ENCODE measurements at places on chromosomes 3 and 15.

DNA sequence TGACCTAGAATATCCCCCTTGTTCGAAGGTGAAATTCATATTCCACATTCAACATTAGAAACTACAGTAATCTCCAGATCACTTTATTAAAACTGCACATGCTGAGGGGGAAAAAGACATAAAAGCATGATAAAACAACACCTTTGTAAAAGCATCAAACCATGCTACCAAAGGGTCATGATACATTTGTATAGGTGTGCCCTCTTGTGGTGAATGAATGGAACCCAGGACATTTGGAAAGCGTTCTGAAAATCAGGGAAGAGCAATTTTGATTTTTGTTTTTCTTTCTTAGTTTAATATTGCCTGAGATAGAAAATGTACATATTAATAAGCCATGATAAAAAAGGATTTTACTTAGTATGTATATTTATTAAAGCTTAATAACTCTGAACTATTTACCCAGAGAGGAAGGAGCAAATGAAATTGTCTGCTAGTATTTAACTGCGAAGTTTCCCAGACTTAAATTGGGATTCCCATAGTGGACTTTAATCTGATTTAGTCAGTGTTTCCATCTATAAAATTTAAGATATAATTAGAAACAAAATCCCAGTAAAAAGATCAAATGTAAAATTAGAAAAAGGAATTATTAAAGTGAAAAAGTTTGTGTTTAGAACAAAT is 105.8 kb upstream of the ARL6 start:
- DNase-seq, result no peak

DNA sequence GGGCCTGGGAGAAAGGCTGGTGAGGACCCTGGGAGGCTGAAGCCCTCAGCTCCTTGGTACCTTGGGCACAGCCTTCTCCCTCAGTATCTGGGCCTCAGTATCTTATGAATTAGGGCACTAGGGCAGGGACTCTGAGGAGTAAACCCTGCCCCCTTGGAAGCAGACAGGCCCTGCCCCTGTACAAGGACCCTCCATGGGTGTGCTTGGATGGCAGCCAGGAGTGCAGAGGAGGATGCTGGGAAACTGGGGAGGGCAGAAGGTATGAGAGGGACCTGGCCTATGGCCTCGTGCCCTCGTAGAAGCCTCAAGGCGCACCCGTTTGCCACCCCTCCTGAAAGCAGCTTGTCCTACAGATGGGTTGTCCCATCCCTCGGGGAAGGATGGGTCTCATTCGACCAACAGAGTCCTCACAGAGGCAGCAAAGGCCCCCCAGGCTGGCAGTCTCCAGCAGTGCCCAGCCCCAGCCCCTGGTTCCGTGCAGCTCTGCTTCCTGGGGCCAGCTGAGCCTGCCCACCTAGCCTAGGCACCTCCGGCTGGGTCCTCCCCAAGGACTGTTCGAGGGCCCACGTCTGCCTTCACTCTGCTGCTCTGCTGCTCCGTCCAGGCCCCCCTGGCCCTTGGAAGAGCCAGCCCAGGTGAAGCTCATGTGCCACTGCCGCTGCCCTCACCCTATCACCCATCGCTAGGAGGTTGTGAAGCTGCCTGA is 15.3 kb upstream of the SEMA3F start:
- no peak for DNase-seq

DNA sequence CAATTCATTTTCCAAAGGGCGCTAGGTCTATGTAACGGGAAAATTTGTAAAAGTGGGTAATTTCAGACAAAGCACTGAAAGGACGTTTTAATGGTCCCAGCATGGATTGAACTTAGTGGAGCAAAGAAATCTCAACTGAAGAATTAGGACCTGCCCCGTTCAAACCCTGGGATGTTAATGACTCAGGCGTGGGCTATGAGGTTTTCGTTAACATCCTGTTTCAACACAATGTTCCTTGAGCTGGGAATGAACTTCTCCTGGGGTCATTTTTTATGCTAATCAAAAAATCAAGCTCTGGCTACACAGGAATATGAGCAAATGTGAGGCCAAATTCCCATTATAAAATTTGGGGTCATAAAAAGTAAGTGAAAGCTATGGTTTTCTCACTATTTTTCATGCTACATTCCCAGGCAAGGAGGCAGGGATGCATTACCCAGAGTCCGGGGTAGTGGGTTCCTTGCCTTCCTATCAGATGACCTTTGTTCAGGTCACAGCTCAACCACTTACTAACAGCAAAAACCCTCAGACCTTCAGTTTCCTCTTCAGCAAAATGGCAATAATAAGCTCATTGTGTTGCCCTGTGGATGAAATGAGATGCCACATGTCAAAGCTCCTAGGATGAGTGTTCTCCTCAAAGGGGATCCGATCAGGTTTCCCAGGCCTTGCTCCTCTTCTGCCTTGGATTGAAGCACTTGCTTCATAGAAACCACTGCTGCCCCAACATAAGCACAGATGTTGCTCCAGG is 271.4 kb downstream of the ARRDC4 start:
- DNase-seq, result no peak

DNA sequence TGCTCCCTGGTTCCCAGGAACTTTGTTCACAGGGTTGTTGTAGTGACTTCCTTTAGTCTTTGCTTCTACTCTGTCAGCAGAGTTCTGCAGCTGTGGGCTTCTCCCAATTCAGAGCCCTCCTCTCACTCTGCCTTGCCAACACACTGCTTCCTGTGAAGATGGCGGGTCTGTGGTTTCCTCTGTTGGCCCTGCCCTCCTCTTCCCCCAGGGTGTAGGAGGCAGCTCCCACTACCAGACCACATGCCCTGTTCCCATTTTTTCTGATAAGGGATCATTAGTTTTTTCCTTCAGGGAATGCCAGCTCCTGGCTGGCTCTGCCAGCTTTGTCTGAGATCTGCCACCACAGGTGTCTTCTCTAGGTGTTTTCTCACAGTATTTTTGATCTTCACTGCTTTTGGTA is 12.7 kb downstream of the SPSB4 start:
- DNase-seq, result no peak

- DNase-seq, result no peak
Observed at GRCh38 chr3:111473550-111473949, 68.4 kb upstream of the CD96 start.

DNA sequence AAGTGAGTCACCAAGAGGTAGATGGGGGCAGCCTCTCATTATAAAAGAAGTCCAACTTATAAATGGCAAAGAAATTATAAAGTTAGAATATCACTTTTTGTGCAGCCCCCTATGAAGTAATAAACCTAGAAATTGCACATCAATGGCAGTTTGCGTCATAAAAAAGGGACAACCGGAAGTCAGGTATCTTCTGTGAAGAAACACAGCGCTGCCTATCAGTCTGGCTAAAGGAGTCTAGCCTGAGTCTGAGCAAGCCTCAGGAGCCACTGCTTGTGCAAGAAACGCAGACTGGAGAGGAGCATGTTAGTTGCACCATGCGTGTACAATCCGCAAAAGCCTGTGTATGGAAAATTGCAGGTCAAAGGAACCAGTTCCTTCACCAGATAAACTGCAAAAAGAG is 178.4 kb downstream of the ARRDC4 start:
- no peak for DNase-seq

- no peak for DNase-seq
Observed at GRCh38 chr3:186483611-186484340, 60.4 kb downstream of the CRYGS start.

DNA sequence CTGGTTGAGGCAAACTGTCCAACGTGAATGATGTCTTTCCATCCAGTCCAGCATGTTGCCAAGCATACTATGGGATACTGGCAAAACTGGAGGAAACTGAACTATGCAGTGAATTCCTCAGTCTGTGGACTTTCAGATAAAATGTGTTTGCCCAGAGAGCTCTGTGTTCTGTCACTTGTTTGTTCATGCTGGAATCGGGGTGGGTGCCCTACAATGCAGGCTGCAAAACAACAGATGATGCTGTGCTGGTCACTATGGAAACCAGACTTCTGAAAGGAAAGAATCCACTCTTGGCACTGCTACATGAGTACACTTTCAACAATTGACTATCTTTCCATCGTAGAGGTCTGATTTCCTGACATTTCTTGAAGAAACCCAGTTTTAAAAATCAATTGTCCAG is 272.5 kb upstream of the ARHGEF26 start:
- DNase-seq, result no peak

DNA sequence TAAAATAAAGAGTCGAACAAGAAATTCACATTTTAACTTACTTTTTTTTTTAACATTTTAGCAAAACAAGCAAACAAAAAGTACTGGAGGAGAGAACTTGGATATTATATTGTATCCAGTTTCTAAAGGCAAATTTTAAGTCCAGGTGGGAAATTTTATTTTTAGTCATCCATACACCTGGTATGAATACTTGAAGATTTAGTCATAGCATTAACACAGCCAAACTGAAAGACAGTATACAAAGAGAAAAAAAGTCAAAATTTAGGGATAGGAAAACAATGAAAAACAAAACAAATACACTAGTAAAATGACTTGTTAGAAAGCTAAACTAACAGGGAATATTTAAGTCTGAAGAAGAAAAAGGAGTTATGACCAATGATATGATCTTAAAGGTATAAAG is 69.1 kb downstream of the PROS1 start:
- DNase-seq, result no peak

- DNase-seq, result no peak
Observed at GRCh38 chr3:96449803-96450202, 364.6 kb upstream of the EPHA6 start.

DNA sequence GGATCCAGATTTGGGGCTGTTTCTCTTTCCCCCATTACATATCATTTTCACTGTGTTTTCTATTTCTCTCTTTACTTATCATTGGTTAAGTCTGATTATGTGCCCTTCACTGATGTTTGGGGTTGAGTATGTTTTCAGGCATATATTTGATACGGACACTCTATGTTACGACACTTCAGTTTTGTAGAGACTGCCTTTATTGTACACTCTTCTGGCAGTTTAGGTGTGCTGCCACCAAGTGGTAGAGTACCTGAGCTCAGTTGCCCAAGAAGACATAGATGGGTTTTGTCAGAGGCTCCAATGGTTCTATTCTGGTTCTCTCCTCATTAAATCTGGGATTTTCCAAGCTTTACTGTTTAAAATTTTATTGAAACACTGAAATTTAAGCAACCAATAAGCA is 255.0 kb upstream of the ROPN1 start:
- peak; percentile 5 for DNase-seq

DNA sequence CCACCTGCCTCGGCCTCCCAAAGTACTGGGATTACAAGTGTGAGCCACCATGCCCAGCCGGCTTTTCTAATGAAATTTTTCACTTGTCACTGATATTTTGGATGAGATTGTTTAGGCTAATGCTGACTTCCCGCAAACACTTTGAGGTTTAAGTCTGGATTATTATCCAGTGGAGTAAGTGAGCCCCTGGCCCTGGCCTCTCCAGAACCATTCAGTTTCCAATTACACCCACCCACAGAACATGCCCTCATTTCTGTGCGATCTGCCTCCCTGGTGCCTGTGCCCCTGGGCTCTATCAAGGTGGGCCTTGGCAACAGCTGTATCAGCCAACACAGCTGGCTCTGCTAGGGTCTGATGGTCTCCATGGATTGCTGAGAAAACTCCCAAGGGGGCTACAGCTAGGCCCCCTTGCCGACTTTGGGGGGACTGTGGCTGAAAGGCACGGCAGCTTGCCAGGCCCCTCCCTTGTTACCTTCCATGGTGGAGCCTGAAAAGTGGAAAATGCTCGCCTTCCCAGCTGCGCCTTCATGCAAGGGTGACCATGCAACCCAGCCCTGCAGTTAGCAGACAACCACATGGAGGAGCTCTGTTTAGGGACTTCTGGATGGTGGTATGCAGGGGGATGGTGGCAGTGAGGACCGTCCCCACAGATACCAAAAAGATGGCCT is 288.9 kb downstream of the FAM43A start:
- DNase-seq, result no peak

DNA sequence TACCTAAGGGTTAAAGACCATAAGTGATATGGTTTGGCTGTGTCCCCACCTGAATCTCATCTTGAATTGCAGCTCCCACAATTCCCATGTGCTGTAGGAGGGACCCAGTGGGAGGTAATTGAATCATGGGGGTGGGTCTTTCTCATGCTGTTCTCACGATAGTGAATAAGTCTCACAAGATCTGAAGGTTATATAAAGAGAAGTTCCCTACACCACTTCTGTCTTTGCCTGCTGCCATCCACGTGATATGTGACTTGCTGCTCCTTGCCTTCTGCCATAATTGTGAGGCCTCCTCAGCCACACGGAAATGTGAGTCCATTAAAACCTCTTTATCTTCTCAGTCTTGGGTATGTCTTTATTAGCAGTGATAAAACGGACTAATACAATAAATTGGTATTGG is 75.0 kb upstream of the CADPS start:
- DNase-seq, result no peak

DNA sequence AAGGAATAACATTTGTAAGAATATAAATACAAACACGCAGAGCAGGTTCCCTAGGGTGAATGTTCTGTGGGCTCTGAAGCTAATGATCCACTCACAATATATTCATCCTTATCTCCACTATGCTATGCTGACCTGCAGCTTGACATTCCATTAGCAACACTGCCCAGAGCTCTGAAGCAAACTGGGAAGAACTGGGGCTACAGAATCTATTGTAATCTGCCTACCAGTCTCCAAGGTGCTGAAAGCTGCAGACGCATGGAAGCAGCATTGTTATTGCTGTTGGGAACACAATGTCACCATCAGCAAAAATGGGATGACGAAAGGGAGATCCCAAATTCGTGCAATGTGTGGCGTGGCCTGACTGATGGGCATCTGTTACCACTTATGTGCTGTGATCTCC is 316.7 kb upstream of the RORA start:
- DNase-seq, result no peak

GRCh38 chr3:186451371-186451770 is 89.3 kb upstream of the DGKG start:
- no peak for DNase-seq

GRCh38 chr3:154794391-154794790 is 285.7 kb upstream of the MME start:
- no peak for DNase-seq

GRCh38 chr3:42394579-42395288 is 15.7 kb downstream of the LYZL4 start:
- DNase-seq, result no peak

DNA sequence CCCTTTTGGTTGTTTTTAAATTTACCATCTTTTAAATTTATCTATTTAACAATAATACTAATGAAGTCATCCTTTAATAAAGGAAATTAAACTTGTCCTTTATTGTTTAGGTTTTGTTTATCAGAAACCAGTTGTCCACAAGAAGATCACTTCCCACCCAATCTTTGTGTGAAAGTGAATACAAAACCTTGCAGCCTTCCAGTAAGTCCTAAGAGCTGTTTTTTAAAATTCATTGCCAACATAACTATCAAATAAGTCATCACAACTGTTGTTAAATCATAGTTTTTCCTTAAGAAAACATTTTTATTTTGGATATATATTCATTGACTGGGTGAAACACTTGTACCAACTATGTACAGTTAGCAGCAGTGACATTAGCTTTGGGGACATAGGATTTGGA is 59.4 kb downstream of the CALML4 start:
- DNase-seq, result no peak

- no peak for DNase-seq
Observed at GRCh38 chr15:82122746-82123400, 77.1 kb upstream of the MEX3B start.

GRCh38 chr3:32842531-32842931 is 24.7 kb downstream of the TRIM71 start:
- DNase-seq, result no peak

GRCh38 chr3:133944641-133945380 is 49.1 kb upstream of the RAB6B start:
- no peak for DNase-seq

Measured in T-helper 2 cell (primary cell).